ENCODE measurements at places on chromosomes 6 and 20. TPM values are rescaled to one million over a fixed set of nuclear protein-coding genes. Genes with fewer than 3 reads are reported as not detected.

Gene STMND1
- not detected for total RNA-seq

Gene HCRTR2
- total RNA-seq = not detected

Gene C20orf141
- total RNA-seq = 0.49 TPM

Gene PBOV1
- total RNA-seq = not detected

Gene SAMD3
- total RNA-seq = not detected

Gene NELFCD
- total RNA-seq = 46.0 TPM

Gene AARS2
- 5.6 TPM for total RNA-seq

Gene RFX6
- not detected for total RNA-seq

Gene TMEM151B
- total RNA-seq = 0.16 TPM

Gene PAX1
- 0.02 TPM for total RNA-seq

Gene ANKRD66
- not detected for total RNA-seq

Gene GNMT
- total RNA-seq = 0.09 TPM

Gene MROH8
- 1.1 TPM for total RNA-seq

Gene SLC35D3
- not detected for total RNA-seq

Gene WDR46
- total RNA-seq = 49.6 TPM

Gene SLC17A1
- total RNA-seq = not detected

Gene ABCC10
- 8.9 TPM for total RNA-seq

Gene MPIG6B
- not detected for total RNA-seq

Gene PLCB1
- 0.45 TPM for total RNA-seq

Gene PHACTR1
- 0.11 TPM for total RNA-seq

Gene OTOR
- not detected for total RNA-seq

Gene CEP43
- 8.6 TPM for total RNA-seq

Gene NRM
- total RNA-seq = 27.7 TPM

Gene MTFR2
- 12.0 TPM for total RNA-seq

Gene PRRT1
- 0.58 TPM for total RNA-seq

Gene CAGE1
- not detected for total RNA-seq

Gene BPIFA1
- not detected for total RNA-seq

Gene TXNDC5
- total RNA-seq = 132 TPM

Gene ZBTB22
- 2.6 TPM for total RNA-seq

Gene COL9A3
- 0.49 TPM for total RNA-seq

Gene BHLHE23
- not detected for total RNA-seq

Gene RRAGD
- 3.7 TPM for total RNA-seq

All from A549 treated with AZD2906 at 1 μM for 4 hours (cell line).